ENCODE measurements at places on chromosomes 7 and 10.

DNA sequence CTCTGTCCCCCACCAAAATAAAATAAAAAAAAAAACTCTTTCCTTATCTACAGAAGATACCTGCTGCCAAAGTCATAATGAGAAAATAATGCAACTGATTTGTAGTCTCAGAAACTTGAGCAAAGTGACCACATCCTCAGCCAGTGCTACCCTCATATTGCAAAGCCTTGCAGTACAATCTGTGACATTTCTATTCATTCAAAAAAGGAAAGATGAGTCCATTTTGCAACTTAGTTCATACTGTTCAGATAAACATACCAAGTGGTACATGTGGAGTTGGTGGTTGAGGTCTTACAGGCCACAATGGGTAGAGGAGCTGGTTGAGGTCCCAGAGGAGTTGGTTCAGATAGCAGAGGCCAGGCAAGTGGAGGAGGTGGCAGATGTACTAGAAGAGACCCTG is 6.5 kb upstream of the EIF5AL1 start:
- no peak for DNase-seq

- peak; percentile 79 for DNase-seq
These were observed 16.5 kb downstream of the CREB3L2 start for GRCh38 chr7:137985253-137985896.

- DNase-seq, result no peak
These were observed 223.8 kb upstream of the CCDC6 start for GRCh38 chr10:60130130-60130579.

DNA sequence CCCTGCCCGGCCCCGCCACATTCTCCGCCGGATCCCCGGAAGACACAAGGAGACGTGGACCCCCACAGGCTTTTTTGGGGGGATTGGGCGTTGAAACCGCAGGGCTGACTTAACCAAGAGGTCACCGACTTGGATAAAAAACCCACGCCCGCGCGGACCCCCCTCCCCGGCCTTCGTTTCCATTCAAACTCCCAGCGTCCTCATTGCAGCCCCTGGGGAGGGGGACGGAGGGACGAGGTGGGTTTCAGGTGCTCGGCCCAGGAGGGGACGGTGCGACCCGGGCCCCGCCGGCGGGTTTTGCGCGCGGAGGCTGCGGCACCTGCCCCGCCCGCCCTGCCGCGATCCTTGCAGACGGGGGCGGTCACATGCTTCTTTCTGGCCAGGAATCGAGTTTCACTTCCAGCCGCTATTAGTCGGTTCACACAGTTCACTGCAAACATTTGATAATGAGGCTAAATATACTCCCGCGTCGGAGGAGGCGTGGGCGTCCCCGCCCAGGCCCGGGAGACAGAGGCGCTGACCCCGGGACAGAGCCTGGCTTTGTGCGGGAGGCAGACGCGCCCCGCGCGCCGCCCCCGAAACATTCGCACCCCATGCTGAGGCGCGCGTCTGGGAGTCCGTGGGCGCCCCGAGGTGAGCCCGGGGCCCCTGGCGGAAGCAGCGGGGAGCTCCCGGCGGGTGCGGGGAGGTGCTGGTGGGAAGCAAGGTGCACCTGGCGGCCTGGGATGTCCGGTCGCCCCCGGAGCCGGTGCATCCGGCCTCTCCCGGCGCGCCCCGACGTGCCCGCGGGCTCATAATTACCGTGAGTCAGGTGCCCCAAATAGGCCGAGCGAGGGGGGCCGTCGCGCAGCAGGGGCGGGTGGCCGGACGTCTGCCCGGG is 2.7 kb upstream of the PDGFA start:
- DNase-seq, result no peak

DNA sequence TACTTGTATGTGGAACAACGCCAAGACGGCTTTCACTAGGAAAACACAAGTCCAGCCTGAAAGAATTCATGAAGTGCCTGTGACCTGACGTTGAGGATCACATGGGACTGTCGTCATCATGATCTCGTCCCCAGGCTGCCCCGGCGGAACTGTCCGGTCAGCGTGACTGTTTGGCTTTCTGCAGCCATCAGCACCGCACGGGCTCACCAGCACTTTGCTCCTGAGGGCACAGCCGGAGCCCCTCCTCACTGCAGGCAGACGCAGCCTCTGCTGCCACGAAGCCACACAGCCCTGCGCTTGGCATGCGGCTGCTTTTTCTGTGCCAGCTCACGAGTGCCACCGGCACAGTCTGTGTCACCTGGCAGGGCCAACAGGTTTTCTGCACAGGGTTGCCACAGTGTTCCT is 9.4 kb upstream of the GET4 start:
- DNase-seq, result no peak

- DNase-seq, result no peak
These were observed 31.4 kb downstream of the ANK3 start for GRCh38 chr10:60358282-60358681.

DNA sequence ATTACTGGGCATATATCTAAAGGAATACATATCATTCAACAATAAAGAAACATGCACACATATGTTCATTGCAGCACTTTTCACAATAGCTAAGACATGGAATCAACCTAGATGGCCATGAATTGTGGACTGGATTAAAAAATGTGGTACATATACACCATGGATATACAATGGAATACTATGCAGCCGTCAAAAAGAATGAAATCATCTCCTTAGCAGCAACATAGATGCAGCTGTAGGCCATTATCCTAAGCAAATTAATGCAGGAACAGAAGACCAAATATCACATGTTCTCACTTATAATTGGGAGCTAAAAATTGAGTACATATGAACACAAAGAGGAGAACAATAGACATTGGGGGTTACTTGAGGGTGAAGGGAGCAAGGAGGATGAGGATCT is 175.6 kb downstream of the POLR1F start:
- DNase-seq, result no peak

DNA sequence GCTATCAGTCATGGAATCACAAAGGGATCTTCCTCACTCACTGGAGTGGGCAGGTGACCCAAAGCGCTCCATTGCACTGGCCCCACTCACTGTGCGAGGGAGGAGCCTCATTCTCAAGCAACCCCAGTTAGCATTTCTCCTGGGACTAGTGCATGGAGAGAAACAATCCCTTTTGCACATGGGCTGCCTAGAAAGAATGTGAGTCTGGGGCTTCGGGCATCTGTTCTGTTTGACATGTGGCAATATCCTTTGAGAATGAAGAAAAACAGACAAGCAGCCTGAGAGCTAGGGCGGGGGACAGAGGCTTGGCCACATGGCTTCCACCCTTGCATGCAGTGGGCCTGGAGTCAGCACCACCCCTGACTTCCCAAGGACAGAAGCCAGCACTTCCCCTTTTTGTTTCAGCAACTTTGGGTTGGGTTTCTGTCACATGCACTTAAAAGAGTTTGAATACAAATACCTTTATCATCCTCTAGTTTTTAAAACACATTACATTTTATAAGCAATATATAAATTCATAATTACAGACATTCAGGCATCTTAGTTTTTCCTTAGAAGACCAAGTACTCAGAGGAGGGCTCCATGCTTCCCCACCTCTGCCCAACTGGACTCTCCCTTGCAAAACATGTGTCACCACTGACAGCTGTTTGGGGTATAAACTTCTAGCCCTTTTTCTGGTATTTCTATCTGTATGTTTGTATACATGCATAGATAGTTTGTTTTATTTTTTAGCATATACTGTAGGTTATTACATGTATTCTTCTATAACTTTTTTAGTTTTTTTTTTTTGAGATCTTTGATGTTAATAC is 73.8 kb downstream of the RBM20 start:
- DNase-seq, result peak; percentile 35

GRCh38 chr10:125982260-125982948 is 86.0 kb downstream of the FANK1 start:
- peak; percentile 80 for DNase-seq

GRCh38 chr7:128347647-128348097 is 4.0 kb upstream of the RBM28 start:
- peak; percentile 77 for DNase-seq

- no peak for DNase-seq
These were observed 67.0 kb downstream of the DNAJB6 start for GRCh38 chr7:157403646-157404401.

DNA sequence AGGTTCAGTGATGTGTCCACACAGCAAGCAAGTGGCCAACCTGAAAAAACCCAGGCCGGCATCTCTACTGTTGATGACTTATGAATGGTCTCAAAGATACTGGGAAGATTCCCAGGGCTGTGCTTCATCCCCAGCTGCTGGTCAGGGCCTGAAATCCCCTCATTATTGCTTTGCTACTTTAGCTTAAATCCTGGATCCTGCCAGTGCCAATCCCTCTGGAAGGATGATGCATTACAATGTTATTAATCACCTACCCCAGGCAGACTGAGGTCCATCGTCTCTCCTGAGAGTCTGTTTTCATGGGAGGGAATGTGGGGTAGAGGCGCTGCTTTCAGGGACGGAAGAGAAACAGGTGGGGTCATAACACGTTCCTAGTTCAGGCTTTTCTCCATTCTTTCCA is 371.6 kb downstream of the RPS24 start:
- DNase-seq, result no peak

GRCh38 chr10:17116193-17116592 is 13.4 kb downstream of the CUBN start:
- DNase-seq, result no peak

DNA sequence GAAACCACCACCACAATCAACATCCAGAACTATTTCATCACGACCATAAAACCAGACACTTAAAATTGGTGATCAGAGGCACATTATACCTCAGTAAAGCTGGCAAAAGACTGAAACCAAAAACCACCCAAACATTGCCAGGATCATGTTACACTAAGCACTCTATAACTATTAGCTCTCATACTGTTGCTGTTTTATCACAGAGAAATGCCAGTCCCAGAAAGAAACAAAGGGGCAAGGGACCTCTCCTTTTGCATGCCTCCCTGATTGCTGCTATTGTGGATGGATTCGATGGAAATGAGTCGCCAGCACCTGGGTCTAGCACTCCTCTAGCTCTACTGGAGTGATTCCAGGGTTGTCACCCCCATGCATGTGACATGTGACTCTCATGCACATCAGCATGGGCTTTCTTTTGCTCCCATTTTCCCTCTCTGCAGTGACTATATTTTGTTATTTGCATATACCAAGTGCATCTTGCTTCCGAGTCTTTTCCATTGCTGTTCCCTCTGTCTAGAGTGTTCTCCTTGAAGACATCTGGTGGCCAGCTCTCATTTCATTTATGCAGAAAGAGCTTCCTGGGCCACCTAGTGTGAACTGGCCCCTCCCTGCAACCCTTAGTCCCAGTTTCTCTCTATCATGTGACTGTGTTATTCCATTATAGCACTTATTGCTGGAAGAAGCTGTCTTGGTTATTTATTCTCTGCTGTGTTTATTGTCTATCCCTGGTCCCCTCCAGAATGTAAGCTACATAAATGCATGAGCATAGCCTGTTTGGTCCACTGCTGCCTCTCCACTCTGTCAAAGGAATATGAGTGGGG is 300.6 kb downstream of the PLXNA4 start:
- no peak for DNase-seq

DNA sequence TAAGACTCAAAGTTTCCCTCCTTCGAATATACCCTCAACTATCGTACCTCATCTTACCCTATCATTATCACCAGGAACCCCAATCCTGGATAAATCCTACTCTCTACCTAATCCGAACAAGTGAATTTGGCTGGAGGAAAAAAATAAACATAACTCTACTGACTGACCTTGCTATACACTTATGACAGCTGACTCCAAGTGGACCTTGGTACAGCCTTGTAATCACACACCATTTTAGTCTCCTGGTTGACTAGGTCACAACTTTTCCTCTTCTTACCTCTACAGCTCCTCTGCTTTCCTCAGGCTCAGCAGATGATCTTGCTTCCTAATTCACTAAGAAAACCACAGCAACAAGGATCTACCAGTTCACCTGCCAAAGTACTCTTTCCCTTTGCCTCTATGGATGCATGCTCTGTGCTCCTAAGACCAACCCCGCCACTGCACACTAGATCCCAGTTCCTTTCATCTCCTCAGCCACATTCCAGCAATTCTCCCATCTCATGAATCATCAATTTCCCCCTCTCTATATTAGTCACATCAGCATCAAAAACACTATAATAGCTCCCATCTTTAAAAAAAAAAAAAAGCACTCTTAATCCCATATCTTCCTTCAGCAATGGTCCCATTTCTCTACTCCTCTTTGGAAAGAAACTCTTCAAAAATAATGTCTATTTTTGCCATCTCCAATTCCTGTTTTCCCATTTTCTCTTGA is 35.5 kb downstream of the COA1 start:
- DNase-seq, result no peak

- no peak for DNase-seq
These were observed 223.5 kb downstream of the GLRX3 start for GRCh38 chr10:130359711-130360110.

All from NAMALWA (cell line).